ENCODE measurements at places on chromosomes 3 and 15.

DNA sequence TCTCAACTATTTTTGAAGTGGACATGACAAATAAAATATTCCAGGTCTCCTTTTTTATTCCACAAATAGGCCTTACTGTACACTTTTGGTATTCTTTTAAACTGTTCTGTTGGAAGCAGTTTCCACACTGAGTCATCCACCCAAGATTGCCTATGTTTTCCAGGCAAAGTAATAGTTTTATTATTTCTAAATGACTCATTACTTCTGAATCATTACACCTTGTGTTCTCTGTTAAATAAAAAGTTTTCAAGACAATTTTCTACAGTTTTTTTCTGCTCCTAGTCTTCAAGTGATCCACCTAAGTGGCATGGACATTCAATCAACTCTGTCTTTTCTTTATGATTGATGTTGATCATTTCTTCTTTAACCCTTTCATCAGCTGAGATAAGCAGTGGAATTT, 26.5 kb downstream of the PPP2R3A start:
- DNase-seq, result no peak
- H3K36me3 ChIP-seq, result no peaks in the 10 kb centered on the region
- H3K27ac ChIP-seq, result no peak overlapping the region
- no peaks in the 10 kb centered on the region for H3K27me3 ChIP-seq

DNA sequence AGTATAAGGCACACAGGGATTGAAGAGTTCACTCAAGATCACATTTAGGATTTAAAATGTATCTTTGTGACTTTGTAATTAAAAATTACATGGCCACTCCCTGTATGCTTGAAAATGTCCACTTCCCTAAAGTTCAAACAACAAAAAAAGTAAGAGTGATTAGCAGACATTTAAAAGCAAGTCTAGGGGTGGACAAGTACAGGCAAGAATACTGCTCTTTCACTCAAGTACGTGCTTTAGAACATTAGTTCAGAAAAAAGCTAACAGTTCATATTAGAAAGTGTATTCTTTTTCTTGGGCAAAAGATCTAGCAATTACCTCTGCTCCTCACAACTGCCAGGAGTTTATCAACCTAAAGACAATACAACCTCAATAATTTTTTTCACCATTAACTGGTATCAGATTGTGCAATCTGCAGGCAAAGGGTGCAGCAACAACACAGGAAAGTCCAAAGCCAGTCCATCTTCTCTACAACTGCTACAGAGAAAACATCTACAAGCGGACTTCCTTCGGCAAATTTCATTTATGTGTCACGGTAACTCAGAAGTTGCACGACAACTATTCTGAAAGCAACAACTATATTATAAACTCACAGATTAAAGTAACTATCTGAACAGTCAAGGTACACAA, 18.1 kb downstream of the CHSY1 start:
- no peaks in the 10 kb centered on the region for H3K27me3 ChIP-seq
- peak overlapping the region; percentile 63 for H3K27ac ChIP-seq
- DNase-seq, result no peak
- H3K4me1 ChIP-seq, result peaks cover 25% of the 10 kb centered on the region

DNA sequence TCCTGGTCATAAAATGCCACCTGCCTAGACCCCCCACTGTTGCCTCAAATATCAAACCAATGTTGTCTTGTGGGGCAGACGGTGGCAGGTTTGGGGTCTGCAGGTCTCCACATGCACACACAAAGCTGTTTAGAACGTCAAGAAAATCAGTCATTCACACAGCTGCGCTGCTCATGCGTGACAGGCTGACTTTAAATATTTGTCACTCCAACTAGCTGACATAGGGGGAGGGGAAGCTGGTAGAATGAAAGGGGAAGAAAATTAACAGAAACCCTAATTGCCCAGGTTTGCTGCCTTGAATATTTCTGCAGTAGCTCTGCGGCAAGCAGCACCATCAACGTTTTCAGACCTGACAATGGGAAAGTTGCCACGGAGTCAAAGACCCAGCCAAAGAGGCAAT, 201.8 kb downstream of the ABHD5 start:
- H3K36me3 ChIP-seq, result no peaks in the 10 kb centered on the region
- H3K27ac ChIP-seq, result no peak overlapping the region
- DNase-seq, result no peak
- H3K4me3 ChIP-seq, result no peak overlapping the region
- no peaks in the 10 kb centered on the region for H3K27me3 ChIP-seq

GRCh38 chr3:100209948-100210771, 50.6 kb upstream of the TBC1D23 start:
- peak overlapping the region; percentile 80 for H3K27ac ChIP-seq
- no peaks in the 10 kb centered on the region for H3K36me3 ChIP-seq

DNA sequence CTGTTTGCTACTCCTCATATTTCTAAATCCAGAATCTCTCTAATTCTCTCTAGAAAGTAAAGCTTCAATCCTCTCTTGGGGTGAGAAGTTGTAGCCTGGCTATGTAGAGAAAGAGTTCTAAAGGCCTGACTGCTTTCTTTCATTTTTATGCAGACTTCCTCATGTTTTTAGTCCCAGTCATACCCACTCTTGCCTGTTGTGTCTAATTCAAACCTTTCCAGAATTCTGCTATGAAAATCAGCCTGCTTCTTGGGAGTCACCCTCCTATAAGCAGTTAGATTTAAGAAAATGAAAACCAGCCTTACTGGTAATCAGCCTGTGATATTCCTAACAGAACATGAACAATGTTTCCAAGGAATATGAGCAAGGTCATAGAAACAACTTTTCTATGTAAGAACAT, 14.8 kb upstream of the ZNF639 start:
- H3K4me1 ChIP-seq, result no peaks in the 10 kb centered on the region
- H3K27me3 ChIP-seq, result no peaks in the 10 kb centered on the region
- DNase-seq, result no peak
- no peak overlapping the region for H3K4me3 ChIP-seq

DNA sequence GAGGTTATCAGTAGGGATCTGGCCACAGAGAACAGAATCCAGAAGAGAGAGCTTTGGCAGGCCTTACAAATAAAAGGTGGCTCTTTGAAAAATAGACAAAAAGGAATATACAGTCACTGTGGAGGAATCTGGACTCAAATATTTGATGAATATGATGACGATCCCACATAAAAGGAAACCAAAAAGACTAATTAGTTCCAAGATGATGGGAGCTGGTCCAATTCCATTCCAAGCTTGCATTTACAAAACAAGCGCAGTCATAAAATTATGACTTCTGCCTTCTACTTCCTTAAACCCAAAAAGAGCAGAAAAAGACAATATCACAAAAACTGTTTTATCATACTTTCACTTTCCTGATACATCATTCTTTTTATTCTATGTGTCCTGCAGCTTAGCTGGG, 285.8 kb downstream of the DIPK2A start:
- no peak overlapping the region for H3K4me3 ChIP-seq
- H3K27ac ChIP-seq, result no peak overlapping the region
- H3K36me3 ChIP-seq, result no peaks in the 10 kb centered on the region
- H3K27me3 ChIP-seq, result no peaks in the 10 kb centered on the region
- H3K4me1 ChIP-seq, result no peaks in the 10 kb centered on the region

DNA sequence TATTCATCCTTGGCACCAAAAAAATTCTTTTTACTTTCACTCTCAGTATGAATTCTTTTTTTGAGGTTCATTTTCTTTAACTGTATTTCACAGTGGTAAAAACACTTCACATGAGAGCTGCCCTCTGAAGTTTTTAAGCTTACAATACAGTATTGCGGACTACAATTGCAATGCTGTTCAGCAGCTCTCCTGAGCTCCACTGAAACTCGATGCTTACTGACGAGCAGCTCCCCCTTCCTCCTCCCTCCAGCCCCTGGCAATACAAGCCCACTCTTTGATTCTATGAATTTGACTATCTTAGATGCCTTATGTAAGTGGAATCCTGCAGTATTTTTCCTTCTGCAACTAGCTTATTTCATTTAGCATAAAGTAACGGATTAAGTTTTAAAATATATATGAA, 183.4 kb downstream of the ADAMTS17 start:
- no peaks in the 10 kb centered on the region for H3K4me1 ChIP-seq
- H3K27me3 ChIP-seq, result no peaks in the 10 kb centered on the region
- H3K4me3 ChIP-seq, result no peak overlapping the region
- H3K36me3 ChIP-seq, result no peaks in the 10 kb centered on the region
- no peak overlapping the region for H3K27ac ChIP-seq
- no peak for DNase-seq

- no peaks in the 10 kb centered on the region for H3K4me1 ChIP-seq
- H3K27ac ChIP-seq, result no peak overlapping the region
- no peaks in the 10 kb centered on the region for H3K36me3 ChIP-seq
- H3K4me3 ChIP-seq, result no peak overlapping the region
Observed at GRCh38 chr3:89783341-89783927, 676.0 kb downstream of the EPHA3 start.

DNA sequence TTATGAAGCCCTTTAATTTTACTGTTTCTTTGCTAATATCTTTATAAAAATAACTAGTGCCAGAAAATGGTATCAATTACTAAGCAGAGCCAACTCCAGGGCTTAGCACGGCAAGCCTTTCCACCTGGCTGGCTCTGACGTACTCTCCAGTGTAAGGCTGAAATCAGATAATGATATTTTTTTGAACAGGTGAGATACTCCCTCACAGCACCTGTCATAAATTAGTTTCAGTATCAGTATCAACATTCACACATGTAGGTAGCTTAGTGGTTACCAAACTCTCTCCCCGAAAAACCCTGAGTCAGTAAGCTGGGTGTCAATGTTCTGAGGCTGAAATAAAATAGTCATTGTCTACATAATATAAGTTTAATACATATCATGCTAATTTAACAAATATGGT, 710.1 kb downstream of the SQOR start:
- no peaks in the 10 kb centered on the region for H3K36me3 ChIP-seq
- no peak for DNase-seq
- no peaks in the 10 kb centered on the region for H3K27me3 ChIP-seq
- no peak overlapping the region for H3K4me3 ChIP-seq
- H3K4me1 ChIP-seq, result no peaks in the 10 kb centered on the region
- H3K27ac ChIP-seq, result no peak overlapping the region

DNA sequence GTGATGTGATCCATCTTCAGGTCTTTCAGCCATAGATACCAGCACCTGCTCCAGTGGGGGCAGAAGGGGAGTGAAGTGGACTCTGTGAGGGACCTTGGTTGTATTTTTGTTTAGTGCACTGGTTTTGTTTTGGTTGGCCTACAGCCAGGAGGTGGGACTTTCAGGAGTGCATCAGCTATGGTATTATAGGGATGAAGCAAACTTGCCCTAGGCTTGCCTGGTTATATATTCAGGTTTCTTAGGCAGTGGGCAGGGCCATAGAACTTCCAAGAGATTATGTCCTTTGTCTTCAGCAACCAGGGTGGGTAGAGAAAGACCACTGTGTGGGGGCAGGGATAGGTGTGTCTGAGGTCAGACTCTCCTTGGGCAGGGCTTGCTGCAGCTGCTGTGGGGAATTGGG, 337.3 kb upstream of the SGO1 start:
- DNase-seq, result no peak
- H3K4me1 ChIP-seq, result no peaks in the 10 kb centered on the region
- no peaks in the 10 kb centered on the region for H3K36me3 ChIP-seq
- no peaks in the 10 kb centered on the region for H3K27me3 ChIP-seq
- no peak overlapping the region for H3K4me3 ChIP-seq

GRCh38 chr3:77324105-77324504, 284.2 kb downstream of the ROBO2 start:
- H3K4me3 ChIP-seq, result no peak overlapping the region
- no peak for DNase-seq
- no peak overlapping the region for H3K27ac ChIP-seq
- peaks cover 5% of the 10 kb centered on the region for H3K4me1 ChIP-seq
- H3K27me3 ChIP-seq, result no peaks in the 10 kb centered on the region

Data from esophagus squamous epithelium (tissue), 5 donors.